ENCODE measurements at places on chromosomes 4 and X.

DNA sequence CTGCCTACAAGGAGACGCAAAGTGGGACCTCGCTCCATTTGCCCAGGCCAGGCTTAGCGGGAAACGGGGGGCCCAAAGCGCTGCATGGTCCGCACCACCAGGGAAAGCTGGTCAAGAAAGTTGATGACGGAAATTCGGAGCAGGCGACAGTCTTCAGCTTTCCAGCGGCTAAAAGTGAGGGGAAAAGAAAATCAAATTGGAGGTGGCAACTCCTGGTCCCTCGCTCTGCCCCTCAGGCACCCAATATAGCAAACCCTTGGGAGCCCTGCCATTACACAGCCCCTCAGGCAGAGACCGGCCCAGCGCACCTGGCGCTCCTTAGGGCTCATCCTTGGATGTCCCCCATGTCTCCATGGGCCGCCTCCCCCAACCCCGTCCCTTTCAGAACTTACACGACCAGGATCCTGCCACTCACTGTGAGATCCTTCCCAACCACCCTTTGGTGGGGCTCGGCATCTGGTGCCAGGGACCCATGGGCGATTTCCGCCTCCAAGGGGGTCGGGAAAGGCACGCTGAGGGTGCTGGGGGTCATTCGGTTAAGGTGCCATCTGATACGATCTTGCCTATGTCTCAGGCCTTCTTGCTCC lies 1.1 kb downstream of the LAGE3 start:
- no peak for DNase-seq

DNA sequence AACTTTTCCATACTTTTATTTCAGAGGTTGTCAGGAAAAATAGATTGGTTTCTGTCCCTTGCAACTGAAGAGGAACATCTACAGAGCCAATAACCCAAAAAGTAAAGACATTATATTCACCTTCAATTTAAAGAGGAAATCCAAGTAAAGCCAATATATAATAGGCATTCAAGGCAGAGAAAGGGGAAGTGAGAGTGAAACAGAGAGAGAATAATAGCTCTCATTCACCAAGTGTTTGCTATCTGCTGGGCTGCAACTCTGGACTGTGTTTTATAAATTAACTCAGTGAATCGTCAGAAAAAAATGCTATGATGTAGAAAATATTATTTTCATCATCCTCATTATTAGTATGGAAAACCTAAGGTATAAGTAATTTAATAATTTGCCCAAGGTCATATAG lies 448.5 kb downstream of the TRAM1L1 start:
- DNase-seq: no peak

- DNase-seq: no peak
Observed at GRCh38 chrX:84339507-84340364, 151.7 kb upstream of the RPS6KA6 start.

DNA sequence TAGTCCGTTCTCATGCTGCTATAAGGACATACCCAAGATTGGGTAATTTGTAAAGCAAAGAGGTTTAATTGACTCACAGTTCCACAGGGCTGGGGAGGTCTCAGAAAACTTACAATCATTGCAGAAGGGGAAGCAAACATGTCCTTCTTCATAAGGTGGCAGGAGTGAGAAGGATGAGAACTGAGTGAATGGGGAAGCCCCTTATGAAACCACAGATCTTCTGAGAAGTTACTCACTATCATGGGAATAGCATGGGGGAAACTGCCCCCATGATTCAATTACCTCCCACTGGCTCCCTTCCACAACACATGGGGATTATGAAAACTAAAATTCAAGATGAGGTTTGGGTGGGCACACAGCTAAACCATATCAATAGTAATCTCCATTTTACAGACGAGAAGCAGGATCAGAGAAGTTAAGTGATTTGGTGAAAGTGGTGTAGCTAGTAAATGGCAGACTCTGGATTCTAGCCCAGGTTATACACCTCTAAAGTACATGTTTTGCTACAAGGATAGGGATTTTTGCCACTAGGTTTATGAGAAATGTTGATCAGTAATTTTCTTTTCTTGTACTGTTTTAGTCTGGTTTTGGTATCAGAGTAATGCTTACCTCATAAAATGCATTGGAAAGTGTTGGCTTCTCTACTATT lies 47.3 kb upstream of the C1GALT1C1 start:
- DNase-seq: no peak

GRCh38 chr4:103095080-103095479 lies 4.6 kb downstream of the BDH2 start:
- no peak for DNase-seq

DNA sequence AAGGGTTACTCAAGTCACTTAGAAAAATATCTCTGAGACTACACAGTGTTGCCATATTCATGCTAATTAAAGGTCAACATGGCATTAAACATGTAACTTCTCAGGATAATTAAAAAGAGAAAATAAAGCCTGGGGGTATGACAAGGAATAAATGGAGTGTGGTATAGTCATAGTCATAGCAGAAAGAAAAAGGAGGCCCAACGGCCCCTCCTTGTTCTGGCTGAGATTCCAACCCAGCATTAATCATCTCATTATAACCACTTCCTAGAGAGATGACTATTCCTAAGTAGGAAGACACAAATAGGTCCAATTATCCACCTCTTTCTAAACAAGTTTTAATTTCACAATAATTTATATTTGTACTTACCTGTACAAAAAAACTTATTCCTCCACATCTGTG lies 778.4 kb upstream of the AADAT start:
- DNase-seq: no peak

- DNase-seq: no peak
Observed at GRCh38 chr4:91621446-91621845, 682.3 kb upstream of the GRID2 start.

- DNase-seq: peak; percentile 35
Observed at GRCh38 chrX:53440621-53441517, 6.7 kb upstream of the HSD17B10 start.

DNA sequence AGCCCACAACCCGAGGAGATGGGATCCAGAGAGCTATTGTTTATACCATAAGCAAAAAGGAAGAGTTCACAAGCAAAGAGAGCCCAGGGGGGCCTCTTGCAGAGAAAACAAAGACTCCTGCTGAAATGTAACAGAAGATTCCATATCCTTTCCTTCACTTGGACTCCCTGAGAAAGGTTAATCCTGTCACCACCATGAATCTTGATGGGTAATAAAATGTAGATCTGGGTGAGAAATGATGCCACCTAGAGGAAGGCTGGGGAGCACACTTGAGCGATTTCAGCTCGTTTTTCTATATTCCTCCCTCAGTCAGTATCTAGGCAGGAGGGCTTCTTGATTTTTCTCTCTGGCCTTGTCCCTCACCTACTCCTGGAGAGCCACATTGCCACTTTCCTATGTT lies 10.2 kb upstream of the KCNE5 start:
- no peak for DNase-seq

GRCh38 chr4:25814301-25815136 lies 48.3 kb downstream of the SEL1L3 start:
- no peak for DNase-seq

DNA sequence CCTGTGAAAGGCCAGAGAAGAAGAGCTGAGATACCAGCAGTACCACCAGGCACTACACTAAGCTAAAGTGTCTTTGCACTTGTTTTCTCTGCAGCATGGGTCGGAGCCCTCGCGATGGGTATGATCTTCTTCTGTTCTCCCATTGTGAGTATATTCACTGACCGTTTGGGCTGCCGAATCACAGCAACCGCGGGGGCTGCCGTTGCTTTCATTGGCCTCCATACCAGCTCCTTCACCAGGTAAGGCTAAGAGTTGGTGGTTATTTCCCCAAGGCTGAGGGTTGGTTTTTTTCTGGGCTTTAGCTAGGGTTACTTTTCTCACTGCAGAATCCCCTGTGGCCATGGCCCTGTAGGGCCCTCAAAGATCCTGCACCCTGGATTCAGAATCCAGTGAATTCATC lies 93.5 kb downstream of the RLIM start:
- no peak for DNase-seq

DNA sequence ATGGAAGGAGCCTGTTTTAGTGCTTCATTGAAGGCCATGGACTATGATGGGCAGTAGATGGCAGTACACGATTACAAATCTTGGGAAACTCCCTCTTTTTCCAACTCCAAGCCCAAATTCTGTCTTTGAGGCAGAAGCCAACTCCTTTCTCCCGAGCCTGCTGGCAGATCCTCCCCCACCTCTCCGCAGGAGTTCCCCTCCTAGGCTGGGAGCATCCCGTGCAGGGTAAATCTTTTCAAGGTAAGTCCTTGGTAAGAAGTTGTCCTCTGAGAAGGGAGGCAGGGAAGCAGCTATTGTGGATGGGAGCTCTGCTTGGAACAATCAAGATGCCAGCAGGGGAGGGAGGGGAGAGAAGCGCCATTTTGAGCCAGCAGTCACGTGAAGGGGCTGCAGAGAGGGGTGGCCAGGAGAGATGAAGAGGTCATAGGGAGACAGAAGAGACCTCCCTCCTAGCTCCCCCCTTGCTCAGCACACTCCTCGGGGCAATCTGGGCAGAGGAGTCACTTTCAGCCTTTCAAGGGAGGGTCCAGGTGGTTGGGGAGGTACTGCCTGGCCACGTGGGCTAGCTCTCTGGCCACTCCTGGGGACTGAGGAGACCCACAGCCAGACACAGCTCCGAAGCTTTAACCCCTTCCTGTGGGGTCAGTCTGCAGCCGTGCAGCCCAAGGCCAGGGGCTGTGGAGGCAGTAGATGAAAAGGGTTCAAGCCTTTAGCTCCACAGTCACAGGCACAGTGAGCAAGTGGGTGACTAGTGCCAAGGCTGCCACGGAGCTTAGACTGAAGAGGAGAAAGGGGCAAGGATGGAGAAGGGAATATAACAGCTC lies 9.6 kb downstream of the CC2D2A start:
- DNase-seq: no peak

GRCh38 chr4:7021930-7022664 lies 21.1 kb upstream of the TADA2B start:
- no peak for DNase-seq

DNA sequence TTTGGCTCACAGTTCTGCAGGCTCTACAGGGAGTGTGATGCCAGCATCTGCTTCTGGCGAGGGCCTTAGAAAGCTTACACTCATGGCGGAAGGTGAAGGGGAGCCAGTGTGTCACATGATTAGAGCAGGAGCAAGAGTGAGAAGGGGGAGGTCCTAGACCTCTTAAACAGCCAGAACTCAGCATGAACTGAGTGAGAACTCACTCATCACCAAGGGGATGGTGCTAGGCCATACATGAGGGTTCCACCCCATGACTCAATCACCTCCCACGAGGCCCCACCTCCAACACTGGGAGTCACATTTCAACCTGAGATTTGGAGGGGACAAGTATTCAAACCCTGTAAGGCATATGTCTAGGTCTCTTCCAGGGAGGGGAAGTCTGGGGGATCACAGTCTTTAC lies 33.4 kb downstream of the SPRY1 start:
- DNase-seq: peak; percentile 46

DNA sequence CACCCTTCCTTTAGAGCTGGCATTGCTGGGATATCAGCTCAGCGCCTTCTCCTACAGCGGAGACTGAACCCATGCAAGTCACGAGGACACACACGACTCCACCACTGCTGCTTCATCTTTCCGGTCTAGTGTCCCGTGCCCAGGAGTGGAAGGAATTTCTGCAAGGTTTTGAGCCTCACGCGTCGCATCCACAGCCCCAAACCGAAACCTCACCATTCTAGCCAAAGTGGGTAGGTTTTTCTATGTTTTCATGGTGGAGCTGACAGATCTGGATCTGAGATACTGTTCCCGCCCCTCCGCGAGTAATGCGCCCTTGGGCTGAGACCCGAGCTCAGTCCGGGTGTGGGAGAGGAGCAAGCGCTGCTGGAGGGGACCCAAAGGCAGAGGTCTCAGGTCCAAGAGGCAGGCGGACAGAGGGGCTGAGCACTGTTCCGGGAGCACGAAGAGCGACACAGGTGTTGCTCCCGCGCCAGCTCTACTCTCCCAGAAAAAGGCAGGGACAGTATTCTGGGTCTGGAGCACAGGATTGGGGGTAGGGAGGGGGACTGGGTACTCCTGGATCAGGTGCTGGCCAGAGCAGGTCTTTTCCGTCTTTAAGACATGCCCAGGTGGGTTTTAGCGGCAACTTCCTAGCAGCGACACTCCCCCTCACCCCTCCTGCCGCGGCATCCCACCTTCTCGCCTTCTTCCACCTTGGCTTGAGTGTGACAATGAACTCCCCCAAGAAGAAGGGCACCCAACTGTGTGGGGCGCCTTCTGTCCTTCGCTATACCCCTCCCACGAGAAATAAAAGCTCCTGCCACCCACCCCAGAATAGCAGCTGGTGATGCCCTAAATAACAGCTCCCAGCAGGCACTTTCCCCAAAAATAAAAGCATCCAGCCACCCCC lies 1.8 kb downstream of the EPHA5 start:
- DNase-seq: no peak

- DNase-seq: no peak
Observed at GRCh38 chr4:128660361-128661215, 148.9 kb upstream of the JADE1 start.

DNA sequence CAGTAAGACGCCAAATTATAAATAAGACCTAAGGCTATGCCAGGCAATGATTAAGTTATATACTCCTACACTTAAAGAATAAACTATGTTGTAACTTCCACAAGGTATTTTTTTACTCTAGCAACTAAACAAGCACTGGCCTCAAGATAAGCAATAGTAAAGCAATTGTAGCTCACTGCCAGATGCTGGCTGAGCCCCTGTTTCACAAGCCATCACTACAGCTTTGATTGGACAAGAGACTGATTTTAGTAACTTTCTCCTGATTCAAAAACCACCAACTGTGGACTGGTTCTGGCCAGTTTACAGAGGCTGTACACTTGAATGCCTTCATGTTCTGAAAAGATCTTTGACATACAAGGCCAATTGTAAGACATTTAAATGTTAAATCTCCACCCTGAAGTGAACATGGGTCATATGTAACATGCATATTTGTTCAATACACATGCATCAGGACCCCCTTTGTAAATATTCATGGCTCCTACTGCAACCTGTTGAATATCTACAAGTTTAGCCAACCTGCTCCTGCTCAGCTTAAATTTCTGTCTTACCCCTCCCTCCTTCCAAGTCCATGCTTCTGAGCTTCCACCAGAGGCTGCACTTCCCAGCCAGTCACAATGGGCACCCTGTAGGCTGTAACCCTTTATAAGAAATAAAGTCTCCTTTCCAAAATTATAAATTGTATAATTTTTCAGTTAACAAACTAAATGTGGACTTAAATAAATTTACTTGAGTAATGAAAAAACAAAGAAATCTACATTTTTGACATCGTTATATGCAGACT lies 423.6 kb downstream of the ANKRD50 start:
- no peak for DNase-seq

GRCh38 chrX:40326186-40326965 lies 228.6 kb upstream of the BCOR start:
- no peak for DNase-seq

GRCh38 chrX:144612076-144612475 lies 635.2 kb upstream of the SPANXN1 start:
- no peak for DNase-seq

DNA sequence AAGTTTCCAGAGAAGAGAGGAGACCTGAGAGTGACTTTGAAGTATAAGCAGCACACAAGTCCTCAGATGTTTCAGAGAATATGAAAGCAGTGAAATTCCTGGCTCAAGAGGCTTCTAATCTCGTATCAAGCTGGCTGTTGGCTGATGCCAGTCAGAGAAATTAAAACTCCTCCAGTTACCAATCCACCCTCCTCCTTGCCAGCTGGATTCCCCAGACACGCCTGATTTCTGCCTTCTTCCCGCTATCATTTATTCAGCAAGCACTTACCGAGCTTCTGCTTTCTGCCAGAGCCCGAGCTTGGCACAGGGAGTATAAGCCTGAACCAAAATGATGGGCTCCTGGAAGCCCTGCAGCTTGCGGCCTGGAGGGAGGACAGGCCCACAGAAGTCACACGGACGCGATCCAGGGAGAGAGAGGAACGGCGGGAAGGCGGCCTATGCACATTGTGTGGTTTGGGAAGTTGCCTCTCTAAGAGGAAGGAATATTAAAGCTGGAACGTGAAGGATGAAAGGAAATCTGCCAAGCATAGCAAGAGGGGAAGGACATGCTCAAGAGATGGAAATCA lies 102.4 kb upstream of the TBL1X start:
- no peak for DNase-seq

All from activated CD8-positive, alpha-beta memory T cell treated with anti-CD3 and anti-CD28 coated beads, Interleukin-2, amount 50 U/mL, for 4 hours (primary cell).